ENCODE measurements at places on chromosomes 1 and 21.

GRCh38 chr1:202852163-202852904 lies 36.6 kb downstream of the RABIF start:
- DNase-seq: peak; percentile 60

DNA sequence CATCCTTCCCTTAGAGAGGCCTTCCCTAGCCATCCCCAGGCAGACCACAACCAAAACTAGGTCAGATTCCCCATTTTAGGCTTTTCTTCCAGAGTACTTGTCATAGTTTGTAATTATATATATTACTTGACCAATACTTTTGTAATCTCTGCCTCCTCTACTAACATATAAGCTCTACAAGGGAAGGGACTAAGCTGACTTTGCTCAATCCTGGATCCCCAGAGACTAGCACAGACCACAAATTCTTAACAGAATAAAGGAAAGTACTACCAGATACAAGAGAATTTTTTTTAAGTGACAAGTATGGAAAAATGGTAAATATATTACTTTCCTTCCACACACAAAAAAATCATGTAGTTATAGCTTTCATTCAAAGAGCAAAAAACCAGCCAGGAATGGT lies 2.0 kb downstream of the ZMYM6 start:
- no peak for DNase-seq

GRCh38 chr1:67835663-67836452 lies 2.6 kb upstream of the GNG12 start:
- DNase-seq: no peak

- no peak for DNase-seq
Observed at GRCh38 chr1:160022330-160023310, 9.2 kb downstream of the PIGM start.

- no peak for DNase-seq
Observed at GRCh38 chr1:242225767-242226573, 227.1 kb upstream of the MAP1LC3C start.

DNA sequence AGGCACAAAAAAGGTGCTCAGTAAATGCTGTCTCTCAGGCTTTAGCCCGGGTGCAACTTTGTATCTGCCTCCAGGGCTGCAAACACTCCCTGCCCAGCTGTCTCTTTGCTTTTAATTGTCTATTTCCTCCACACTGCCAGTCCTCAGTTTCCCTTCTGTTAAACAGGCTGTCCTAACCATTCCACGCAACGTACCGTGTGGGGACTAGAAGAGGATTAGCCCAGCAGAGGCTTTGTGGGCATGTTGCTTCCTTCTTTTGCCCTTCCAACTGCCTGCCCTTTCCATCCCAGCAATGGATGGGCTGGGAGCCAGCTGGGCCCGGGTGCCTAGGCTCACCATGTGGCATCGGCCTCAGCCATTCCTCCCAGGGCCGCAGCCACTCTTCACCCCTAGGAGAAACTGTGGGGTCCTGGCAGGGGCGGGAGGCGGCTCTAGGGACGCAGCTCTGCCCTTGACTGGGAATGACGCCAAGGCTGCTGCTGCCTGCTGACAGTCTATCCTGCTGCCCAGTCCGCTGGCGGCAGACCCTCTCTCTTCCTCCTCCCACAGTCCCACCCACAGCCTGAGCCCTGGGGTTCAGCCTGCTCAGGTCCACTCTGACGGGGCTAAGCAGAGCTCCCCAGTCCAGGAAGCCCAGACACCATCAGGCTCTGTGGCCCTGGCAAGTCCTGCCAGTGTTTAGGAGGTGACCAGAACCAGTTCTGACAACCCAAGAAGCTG lies 40.6 kb upstream of the LRP8 start:
- peak; percentile 53 for DNase-seq

GRCh38 chr1:165235777-165236291 lies 120.7 kb downstream of the LMX1A start:
- no peak for DNase-seq

- DNase-seq: no peak
Observed at GRCh38 chr1:245306628-245307410, 152.0 kb downstream of the KIF26B start.

- no peak for DNase-seq
Observed at GRCh38 chr1:89790592-89790991, 30.2 kb upstream of the LRRC8D start.
